ENCODE measurements at places on chromosomes 2 and 18. TPM values are rescaled to one million over a fixed set of nuclear protein-coding genes. Genes with fewer than 3 reads are reported as not detected.

DNA sequence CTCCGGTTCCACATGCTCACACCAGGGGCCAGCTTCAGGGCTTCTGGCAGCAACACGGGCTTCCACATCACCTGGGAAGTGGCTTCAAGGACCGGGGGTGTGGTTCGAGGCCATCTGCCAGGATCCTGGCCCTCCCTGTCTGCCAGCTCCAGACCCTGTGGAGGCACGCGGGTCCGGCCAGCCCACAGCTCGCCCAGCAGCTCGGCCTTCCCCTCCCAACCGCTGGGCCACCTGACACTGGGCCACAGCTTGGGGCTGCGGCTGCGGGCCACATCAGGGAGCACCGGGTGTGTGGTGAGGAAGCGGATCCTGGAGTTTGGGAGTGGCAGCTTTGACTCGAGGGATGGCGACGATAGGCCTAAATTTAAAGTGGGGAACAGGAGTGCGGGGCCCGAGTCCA, 7.0 kb downstream of the C2orf81 start:
- DNase-seq = no peak

- DNase-seq = peak; percentile 51
Observed at GRCh38 chr2:219459460-219460311, 25.0 kb downstream of the SPEG start.

DNA sequence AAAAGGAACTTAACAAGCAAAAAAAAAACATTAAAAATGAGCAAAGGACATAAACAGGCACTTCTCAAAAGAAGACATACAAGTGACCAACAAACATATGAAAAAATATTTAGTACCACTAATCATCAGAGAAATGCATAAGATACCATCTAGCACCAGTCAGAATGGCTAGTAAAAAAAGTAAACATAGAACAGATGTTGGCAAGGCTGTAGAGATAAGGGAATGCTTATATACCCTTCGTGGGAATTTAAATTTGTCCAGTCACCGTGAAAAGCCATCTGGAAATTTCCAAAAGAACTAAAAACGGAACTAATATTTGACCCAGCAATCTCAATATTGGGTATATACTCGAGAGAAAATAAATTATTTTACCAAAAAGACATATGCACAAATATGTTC, 1751.3 kb upstream of the LRRTM1 start:
- no peak for DNase-seq

- no peak for DNase-seq
Observed at GRCh38 chr2:127071901-127072328, 35.0 kb downstream of the BIN1 start.

Gene RAX
- not detected for total RNA-seq

GRCh38 chr2:222837643-222838056, 23.2 kb upstream of the ACSL3 start:
- peak; percentile 75 for DNase-seq

DNA sequence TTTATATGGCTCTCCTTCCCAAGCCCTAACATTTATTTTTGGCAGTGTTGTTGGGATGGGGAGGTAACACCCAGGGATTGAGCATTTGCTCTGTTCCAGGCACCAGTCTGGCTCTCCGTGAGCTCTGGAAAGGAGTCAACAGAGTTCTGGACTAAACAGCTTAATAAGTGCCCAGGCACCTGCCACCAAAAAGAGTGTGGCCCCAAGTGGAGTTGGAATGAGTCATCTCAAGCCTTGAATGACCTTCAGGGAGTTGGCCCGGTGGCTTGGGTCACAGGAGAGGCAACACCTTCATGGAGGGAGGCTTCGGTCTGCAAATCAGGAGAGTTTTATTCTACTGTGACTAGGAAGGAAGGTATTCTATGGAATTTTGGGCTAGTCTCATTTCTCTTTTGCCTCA, 203.2 kb downstream of the DLGAP1 start:
- no peak for DNase-seq

GRCh38 chr2:28637066-28638047, 114.3 kb upstream of the PPP1CB start:
- DNase-seq = no peak

Gene CCDC178
- total RNA-seq = not detected

Gene UGT1A4
- not detected for total RNA-seq

Gene C1GALT1C1L
- 2.4 TPM for total RNA-seq

DNA sequence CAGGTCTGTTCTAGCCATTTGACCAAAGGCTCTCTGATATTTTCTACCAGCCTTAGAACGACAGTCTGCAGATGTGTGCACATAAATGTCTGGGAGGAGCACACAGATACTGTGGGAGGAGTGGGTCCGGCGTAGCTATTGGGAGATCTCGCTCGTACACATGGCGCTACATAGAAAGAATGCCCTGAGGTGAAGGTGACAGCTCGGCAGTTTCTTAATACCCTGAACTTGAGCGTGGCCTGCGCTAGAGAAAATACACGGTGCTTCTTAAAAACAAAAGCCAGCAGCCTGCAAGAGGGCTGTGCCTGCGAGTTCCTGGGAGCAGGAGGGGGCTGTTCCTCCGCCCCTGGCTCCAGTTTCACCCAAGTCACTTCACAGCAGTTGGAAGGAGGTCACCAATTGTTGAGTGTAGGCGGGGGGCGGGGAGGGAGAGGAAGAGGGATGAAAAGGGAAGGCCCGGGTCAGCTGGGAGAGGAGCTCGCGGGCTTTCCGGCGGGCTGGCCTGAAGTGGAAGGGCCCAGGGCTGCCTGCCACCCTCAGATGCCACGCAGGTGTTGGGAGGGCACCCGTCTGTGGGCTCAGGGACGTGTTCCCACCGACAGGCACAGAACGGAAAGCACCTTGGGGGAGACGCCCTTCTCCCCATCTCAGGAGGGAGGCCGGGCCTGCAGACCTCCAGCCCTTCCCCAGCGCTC, 124.7 kb upstream of the ZNF516 start:
- no peak for DNase-seq

Gene ATP6V1B1
- total RNA-seq = not detected

GRCh38 chr18:68438536-68438935, 276.4 kb downstream of the TMX3 start:
- no peak for DNase-seq

DNA sequence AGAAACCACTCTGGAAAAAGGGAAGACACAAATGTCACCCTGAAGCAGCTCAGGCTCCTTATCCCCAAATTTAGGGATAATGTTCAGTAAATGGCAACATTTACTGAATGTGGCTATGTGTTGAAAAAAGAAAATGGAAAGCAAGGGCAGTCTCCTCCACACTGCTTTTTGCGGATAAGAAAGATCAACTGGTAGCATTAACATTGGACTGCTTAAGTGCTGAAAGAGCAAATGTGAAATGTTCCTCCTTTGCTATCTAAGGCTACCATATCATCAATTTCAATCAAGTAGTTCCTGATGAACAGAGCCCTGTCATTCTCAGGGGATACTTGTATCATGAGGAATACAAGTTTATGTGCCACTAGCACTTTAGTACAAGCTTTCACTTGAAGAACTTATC, 12.5 kb downstream of the FBXO11 start:
- DNase-seq = no peak

Gene SPATA3
- not detected for total RNA-seq

Gene CNGA3
- total RNA-seq = not detected

- peak; percentile 93 for DNase-seq
Observed at GRCh38 chr2:177242121-177242987, 22.2 kb downstream of the NFE2L2 start.

Gene SCYGR4
- not detected for total RNA-seq

Gene SIX3
- total RNA-seq = not detected
